ENCODE measurements at places on chromosomes 1 and 21.

DNA sequence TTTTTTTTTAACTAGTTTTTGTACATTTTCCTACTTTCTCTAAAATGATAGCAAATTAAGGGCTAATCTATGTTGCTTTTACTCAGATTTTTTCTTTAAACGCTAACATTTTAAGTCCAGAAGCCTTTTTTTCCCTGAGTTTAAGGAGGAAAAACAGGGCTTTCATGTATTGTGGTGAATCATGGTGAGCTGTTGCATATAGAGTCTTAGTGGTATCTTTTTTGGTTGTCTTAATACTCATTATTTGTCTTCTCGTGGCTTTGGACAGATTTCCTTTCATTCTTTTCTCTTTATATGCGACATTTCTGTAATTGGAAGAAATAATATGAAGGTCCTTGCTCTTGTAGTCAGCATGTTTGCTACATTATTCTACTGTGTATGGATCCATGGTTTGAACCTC is 1015.6 kb downstream of the PLA2G4A start:
- DNase-seq = no peak

DNA sequence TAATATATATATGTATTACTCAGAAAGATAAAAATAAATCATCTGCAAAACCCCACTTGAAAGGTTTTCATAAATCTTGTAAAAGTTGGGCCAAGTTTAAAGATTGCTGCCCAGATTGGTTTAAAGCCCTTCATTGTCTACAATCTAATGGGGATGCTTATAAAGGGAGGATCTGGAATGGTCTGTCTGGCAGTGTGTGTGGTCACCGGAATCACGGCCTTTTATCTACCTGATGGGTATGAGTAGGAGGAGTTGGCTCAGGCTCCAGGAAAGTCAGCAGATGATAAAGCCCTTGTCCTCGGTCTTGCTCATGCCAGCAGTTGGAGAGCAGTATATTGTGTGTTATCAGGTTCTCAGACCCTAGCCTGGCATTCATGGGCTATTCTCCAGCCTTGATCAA is 197.7 kb downstream of the ROR1 start:
- DNase-seq = no peak

DNA sequence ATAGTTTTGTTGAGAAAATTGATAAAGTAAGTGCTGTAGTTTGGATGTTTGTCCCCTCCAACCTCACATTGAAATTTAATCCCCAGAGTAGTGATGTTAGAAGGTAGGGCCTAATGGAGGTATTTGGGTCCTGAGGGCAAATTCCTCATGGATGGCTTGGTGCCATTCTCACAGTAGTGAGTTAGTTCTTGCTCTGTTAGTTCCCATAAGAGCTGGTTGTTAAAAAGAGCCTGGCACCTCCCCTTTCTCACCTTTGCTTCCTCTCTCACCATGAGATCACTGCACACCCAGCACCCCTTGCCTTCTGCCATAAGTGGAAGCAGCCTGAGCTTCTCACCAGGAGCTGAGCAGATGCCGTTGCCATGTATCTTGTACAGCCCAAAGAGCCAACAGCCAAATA is 354.8 kb upstream of the NFIA start:
- no peak for DNase-seq

DNA sequence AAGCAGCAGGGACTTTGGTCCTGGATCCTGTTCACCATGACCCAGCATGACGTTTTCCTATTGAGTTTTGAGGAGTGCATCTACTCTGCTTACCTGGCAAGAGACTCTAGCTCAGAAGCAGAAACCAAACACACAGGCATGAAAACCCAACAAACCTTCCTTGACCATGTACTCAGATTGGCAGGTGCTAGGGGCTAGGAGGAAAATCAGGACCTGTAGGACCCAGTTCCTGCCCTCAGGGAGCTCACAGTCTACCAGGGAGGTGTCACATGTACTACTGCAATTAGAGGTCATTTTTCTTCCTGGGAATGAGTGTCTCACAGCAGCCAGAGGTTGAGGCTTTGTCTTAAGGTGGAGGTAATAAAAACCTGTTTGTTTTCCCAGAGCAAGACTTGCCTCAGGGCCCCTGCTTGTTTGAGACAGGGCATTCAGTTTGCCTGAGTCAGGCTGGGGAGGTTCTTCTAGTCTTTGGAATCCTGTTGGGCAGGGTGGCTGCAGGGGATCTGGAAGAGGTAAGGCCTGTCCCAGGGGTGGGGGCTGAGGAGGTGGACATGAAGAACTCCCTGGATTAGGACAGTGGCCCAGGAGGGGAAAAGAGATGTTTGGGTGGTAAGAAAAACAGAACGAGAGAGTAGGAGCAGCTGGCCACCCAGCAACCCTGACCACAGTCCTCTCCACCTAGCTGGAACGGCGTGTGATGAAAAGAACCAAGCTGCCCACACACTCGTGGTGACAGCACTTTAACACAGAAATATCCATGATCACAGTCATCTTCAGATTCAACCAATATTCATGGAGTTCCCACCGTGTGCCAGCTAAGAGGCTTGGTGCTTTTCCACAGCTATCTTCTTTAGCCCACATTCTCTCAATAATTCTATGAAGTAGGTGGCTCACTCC is 30.8 kb downstream of the IER5 start:
- no peak for DNase-seq

DNA sequence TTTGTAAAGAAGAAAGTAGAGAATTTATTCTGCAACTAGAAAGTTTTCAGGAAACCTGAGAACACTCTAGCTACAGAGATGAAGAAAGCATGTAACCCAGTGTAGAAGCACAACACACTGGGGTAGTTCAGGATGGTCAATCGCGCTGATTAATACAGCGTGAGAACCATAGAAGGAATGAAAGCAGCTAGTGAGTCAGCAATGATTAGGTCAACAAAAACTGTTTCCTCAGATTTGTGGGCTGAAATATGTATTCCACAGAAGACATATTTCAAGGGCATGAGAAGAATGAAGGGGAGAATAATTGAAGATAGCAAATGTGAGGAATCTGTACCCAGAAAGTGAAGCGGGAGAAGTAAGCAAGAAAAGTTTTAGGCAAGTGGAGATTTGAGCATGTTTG is 97.8 kb upstream of the ADGRL2 start:
- peak; percentile 44 for DNase-seq

GRCh38 chr1:112316254-112316913 is 79.6 kb upstream of the CTTNBP2NL start:
- no peak for DNase-seq

GRCh38 chr1:61181067-61182038 is 99.0 kb downstream of the NFIA start:
- no peak for DNase-seq

- DNase-seq = no peak
Measured at GRCh38 chr21:41222247-41223068, 54.5 kb downstream of the BACE2 start.

- no peak for DNase-seq
Measured at GRCh38 chr1:23029337-23029736, 10.1 kb downstream of the KDM1A start.

- no peak for DNase-seq
Measured at GRCh38 chr1:3928586-3928985, 28.5 kb upstream of the C1orf174 start.

- no peak for DNase-seq
Measured at GRCh38 chr1:104291156-104291555, 541.5 kb downstream of the AMY1C start.

- peak; percentile 5 for DNase-seq
Measured at GRCh38 chr1:155171836-155172731, 1.0 kb downstream of the KRTCAP2 start.

- DNase-seq = no peak
Measured at GRCh38 chr21:36386031-36386642, 945 bp downstream of the CHAF1B start.

DNA sequence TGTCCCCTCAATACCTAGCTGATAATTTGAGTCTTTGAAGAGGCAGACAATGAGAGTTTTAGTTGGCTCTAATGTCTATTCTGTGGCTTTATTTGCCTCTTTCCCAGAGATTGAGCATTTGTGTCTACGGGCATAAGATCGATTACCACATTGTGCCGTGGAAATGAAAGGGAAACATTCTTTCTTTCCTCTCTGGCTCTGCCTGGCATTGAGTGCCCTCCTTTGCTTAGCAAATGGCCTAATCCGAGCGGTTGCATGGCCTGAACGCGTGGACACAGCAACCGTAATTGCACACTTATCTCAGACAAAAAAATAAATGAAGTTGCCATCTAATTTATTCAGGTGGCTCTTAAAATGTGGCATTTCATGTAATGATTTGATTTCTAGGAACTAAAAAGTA is 247.9 kb downstream of the ADGRL2 start:
- no peak for DNase-seq

- DNase-seq = no peak
Measured at GRCh38 chr1:28067523-28068090, 20.8 kb downstream of the EYA3 start.

DNA sequence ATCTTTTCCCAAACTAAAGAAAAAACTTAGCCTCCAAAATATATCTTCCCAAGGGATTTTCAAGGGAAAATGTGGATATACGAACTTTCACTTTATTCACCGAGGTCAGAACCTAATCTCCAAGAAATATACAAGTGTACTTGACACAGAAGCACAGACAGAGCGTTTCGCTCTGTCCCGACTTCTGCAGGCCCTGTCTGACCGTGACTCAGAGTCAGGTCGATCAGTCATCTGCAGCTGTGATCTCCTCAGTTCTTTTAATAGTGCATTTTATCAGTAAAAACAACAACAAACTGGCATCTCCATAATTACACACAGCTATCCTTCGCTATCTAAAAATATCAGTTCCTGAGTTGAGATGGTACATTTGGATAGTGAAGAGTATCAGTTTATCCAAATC is 226.6 kb downstream of the TM2D1 start:
- DNase-seq = no peak

- no peak for DNase-seq
Measured at GRCh38 chr1:107990606-107991005, 25.6 kb upstream of the VAV3 start.

DNA sequence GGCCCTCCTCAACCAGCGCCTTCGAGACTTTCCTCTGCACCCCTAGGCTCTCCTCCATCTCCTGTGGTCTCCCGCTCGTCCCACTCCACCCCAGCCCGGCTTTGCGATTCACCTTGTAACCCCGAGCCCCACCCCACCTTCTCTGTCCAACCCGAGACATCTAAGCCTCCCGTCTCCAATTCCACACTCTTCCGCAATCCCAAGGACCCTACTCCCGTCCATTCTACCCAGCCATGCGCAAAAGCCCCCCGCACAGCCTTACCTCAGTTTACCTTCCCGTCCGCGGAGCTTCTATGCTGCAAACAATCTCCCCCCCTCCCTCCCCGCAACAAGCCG is 174 bp downstream of the SH3BP5L start:
- no peak for DNase-seq

DNA sequence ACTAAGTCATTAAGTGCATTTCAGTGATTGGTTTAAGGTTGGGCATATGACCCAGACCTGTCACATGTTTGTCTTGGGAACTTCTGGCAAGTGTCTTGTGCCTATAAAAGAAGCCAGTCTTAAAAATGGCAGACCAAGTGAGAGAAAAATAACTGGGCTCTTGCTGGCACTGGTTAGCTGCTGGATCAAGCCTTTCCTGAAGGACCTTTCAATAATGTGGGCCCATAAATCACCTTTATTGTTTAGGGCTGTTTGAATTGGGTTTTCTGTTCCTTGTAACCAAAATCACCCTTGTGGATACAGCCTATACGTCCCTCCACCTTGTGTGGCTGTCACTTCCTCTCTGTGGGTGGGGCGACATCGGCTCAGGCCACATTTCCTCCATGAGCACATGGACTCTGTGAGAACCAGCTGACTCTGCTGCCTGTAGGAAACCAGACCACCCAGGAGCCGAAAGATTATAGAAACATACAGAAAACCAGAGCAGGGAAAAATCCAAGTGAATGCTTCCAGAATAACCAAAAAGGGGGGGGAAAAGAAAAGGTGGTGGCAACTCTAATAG is 25.6 kb upstream of the WNT4 start:
- DNase-seq = no peak

DNA sequence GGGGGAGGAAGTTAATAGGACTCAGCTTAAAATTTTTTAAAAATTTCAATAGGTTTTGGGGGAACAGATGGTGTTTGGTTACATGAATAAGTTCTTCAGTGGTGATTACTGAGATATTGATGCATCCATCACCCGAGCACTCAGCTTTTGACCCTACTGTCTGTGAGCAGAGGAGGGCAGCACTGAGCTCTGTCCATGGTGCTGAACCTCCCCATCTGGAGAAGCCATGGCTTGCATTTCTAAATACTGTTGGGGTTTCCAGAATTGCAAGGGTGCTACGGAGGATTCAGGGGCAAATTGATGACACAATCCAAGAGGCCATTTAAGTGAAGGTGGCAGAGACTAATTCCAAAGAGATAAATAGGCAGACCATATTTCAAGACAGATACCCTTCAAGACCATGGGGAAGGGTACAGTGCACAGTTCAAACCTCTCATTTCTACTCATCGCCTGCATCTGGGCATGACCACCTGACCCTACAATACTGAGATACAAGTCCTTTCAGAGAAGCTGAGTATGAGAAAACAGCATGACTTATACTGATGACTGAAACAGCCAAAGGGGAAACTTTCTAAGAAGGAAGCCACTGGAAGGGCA is 17.2 kb downstream of the SYT2 start:
- DNase-seq = peak; percentile 83

DNA sequence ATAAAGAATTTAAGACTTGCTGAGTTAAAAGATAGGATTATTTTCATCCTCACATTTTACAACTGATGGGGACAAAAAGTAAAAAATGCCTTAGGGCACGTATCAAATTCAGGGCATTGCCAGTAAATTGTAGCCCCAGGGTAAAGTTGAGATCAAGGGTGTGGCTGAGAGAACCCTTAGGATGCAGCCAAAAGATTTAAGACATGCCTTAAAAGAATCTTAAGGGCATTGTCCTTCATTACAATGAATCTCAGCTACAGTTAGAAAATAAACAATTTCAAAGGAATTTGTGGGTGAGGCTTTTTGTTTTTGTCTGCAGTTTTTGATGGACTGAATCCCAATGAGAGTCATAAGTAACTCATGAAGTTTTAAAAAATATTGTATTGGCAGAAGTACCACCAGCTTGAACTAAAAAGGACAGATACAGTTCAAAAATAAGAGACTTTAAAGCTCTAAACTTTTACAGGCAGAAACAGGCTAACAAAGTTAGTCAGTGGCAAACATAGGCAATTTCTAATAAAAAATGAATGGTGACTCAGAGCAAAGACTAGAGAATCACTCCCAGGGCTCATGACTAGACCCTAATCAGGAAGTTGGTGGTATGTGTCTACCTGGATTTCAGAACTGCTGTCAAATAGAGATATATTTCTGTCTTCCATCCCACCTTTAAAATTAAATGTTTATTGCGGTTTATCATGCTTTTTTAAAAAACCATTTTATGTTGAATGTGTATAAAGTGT is 165.1 kb upstream of the SNX7 start:
- DNase-seq = no peak

Measured in AG08396 (cell line).